DMS79 (cell line): ENCODE measurements at places on chromosomes 7 and 10.
A peak's percentile ranks its signal among the peaks of the same experiment; 100 is the strongest.

DNA sequence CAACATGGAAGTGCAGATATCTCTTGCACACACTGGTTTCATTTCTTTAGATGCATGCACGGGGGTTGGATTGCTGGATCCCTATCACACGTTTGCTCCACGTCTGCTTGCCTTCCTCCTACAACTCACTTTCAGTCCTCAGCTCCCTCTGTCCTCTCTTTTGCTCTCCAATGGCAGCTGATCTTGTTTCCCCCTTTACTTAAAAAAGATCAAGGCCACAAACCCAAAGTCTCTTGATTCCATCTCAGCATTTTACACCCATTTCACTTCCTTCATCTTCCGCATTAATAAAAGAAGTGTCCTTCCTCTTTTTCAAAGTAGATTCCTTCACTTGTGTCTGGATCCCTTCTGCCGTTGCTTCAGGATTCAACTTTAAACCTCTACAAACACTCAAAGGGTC, 245.2 kb downstream of the DOCK4 start:
- no peak for DNase-seq

DNA sequence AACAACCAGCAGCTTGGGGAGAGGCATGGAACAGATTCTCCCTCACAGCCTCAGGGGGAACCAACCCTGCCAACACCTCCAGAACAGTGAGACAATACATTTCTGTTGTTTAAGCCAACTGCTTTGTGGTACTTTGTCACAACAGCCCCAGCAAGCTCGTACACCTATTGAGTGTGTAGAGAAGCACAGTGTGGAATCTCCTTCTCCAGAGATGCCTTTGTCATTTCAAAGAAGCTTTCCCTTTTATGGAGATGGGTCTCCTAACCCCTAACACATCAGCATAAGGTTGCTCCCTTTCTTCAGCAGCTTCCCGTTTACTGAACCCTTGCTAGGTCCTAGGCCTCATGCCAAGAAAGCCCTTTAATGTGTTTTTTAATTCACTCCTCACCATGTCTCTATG, 60.7 kb upstream of the AGK start:
- no peak for DNase-seq

GRCh38 chr10:93821051-93821772, 63.5 kb downstream of the LGI1 start:
- DNase-seq: no peak

- peak; percentile 34 for DNase-seq
Observed at GRCh38 chr7:30971840-30972563, 8.2 kb downstream of the GHRHR start.

DNA sequence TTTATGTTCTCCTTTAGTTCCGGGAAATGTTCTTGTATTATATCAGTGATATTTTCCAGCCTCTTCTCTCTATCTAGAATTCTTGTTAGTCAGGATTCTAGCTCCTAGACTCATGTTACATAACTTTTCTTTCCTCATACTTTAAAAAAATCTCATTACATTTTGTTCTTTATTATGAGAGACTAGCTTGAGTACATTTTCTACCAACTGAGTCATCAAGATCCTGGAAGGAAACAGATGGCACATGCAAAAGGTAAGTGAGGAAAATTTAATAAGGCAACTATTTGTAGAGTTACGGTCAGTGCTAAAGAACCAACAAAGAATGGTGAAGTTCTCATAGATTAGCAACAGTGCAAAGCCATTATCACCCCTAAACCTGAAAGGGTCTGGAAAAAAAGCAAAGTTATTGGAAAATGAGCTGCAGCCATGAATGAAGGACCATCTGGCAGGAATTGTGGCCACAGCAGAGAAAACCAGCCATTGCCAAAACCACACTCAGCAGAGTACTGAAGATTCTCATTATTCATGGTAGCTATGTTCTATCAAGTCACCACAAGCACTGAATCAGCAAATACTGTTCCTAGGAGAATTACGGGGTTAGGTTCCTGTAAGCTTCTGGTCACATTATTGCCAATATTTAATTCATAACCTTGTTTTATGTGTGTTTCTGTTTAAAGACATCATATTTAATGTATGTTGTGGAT, 98.3 kb upstream of the C7orf33 start:
- DNase-seq: no peak

DNA sequence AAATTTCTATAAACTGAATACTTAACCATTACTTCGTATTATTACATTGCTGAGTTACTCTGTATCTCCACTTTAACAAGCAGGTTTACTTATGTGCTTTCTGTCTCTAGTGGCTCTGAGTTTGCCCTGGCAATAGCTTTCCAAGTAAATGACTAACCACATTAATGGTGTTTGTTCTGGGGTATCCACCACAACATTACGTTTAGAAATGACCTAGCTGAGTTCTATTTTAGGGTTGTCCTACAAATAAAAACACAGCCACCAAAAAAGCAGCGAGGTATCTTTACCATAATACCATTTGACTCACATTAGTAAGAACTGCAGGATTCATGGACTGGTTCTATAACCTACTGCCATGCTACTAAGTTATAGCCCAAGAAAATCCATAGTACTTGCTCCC, 83.1 kb downstream of the HIBADH start:
- no peak for DNase-seq

- DNase-seq: no peak
Observed at GRCh38 chr10:61897671-61898434, 3.6 kb upstream of the ARID5B start.

DNA sequence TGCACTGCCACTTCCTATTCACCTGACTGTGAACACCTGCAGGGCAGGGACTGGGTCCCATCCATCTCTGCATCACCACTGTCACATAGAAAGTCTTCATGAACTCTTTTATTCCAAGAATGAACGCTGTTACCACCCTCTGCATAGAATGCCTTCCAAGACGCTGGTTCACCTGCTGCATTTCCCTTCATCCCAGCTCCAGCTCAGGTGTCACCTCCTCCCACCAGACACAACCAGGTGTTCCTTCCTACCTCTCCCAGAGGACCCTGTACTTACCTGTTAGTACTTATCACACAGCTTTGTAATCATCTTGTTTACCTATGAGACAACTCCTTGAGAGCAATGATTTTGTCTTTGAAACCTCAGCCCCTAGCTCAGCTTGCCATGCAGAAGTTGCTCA, 31.1 kb downstream of the SORBS1 start:
- no peak for DNase-seq

GRCh38 chr7:17534348-17534747, 235.9 kb downstream of the AHR start:
- no peak for DNase-seq

DNA sequence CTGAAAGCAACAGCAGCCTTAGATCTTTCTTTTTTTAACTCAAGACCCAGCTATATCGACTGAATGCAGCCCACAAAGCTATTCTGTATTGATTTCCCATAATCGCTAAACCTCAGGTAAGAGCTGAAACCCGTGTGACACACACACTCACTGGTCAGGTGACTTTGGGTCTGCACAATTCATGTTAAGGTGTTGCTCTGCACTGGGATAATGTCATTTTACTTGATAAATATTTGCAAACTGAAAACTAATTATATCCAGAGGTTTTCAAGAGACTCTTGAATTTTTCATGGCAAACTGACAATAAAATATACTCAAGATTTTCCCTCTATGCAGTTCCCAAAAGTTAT, 33.1 kb downstream of the SCRN1 start:
- DNase-seq: no peak

DNA sequence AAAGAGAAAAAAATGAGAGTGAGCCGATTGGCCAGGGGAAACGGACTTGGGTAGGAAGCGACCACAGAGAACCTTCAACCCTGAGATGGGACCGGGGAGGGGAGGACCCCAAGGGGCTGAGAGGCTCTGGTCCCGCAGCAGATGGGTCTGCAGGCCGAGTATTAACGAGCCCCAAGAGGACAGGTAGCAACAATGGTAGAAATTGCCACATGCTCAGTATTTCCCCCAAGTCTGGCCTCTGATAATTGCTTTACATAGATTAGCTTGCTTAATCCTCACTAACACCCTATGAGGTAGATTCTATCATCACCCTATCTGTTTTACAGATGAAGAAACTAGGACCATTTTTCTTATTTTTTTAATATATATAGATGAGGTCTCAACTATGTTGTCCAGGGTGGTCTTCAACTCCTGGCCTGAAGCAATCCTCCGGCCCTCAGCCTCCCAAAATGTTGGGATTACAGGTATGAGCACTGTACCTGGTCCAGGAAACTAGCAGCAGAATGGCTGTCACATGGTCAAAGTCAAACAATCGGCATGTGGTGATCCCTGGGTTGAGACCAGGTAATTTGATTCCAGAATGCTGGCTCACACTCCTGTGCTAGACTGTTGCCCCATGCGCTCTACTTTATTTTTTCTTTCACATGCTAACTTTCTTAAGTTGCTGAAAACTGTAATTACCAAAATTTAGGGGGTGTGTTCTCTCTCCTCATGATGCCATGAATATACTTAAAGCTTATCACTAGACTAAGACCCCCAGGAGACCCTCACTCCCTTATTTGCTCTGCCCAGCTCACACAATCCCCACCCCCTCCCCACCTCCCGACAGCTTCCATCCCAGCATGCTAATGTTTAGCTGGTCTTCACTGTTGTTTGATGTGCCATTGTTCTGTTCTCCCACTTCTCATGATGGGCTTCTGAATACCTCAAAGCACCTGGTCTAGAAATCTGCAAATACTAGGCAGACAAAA, 67.9 kb upstream of the AFAP1L2 start:
- DNase-seq: no peak

GRCh38 chr7:2637505-2638223, 5.9 kb downstream of the TTYH3 start:
- DNase-seq: no peak

- no peak for DNase-seq
Observed at GRCh38 chr7:3712841-3713240, 411.8 kb downstream of the SDK1 start.

GRCh38 chr10:100509241-100509840, 10.3 kb downstream of the SEC31B start:
- DNase-seq: no peak

- no peak for DNase-seq
Observed at GRCh38 chr10:86123715-86124114, 242.9 kb downstream of the GRID1 start.

DNA sequence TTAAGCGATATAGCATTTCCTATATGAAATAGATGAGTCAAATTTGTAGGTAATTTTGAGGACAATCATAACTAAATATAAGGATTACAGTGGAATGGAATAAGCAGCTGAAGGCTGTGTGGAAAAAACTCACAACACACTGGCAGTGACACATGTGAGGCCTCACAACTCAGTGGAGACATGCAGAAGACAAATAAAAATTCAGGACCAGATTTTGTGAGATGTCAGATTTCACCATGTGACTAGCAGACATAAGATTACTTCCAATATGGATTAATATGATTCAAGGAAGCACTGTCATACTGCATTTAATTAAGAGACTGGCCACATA, 17.6 kb downstream of the ERLIN1 start:
- no peak for DNase-seq

DNA sequence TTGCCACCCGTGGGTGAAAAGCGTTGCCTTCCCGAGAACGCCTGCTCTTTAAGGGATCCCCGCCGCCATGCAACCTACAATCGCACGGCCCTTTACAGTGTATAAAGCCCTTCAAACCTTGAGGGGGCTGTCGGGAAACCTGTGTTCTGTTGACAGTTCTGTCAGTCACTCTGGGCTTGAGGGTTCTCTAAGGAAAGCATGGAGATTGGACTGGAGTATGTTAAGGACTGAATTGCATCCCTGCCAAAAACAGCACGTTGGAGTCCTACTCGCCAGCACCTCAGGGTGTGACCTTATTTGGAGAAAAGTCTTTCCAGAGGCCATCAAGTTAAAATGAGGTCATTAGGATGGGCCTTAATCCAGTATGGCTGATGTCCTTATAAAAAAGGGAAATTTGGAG, 70.6 kb downstream of the PFKFB3 start:
- no peak for DNase-seq

GRCh38 chr10:4013651-4014121, 228.7 kb upstream of the KLF6 start:
- DNase-seq: no peak

- DNase-seq: no peak
Observed at GRCh38 chr7:157685430-157686284, 348.9 kb downstream of the DNAJB6 start.

DNA sequence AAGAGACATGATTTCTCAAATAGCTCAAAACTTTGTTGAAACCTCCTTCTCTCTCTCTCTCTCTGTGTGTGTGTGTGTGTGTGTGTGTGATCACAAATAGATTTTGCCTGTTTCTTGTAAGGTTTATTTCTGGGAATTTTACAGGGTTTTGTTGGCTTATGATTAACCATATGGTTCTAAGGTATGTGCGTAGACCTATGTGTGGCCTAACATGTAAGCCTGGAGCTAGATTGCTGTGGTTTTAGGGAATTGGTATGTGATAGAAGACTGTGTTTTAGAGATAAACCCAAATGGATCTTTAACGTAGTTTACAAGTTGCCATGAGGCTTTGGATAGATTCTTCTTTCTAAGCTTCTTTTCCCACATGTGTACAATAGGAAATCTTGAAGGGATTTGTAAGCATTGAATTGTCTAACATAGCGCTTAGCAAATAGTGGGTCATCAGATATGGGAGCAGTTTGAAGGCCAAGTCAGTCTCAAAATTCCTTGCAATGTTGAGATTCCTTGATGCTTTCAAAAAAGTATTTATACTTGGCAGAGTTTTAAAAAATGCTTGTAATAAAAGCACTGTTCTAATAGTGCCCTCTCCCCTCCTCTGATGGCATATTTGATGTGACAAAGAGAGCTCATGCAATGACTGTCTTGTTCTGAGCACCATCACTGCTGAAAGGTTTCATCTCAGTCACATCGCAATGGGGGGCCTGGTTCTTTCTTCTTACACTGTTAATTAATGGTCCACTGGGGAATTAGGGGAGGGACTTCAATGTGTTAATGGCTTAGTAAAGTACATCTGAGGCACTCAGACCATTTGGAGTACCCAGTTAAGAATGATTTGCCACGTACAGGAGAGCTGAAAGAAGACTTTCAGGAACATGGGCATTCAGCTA, 118.2 kb downstream of the SNX10 start:
- peak; percentile 68 for DNase-seq

GRCh38 chr7:71173955-71174354, 42.0 kb downstream of the GALNT17 start:
- DNase-seq: peak; percentile 7

DNA sequence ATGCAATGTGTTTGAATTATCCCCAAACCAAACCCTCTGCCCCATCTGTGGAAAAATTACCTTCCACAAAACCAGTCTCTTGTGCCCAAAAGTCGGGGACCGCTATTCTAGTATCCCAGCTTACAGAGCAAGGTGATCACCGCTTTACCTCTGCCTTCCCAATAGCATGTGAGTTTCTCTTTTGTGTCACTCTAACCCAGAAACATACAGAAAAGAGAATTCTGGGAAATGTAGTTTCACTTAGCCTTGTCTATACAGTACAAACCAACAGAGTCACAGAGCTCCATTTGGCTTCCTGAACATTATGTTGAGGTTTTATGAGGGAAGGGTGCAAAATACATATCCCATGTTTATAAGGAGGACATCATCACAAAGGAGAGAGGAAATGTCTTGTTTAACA, 260.3 kb upstream of the MINDY3 start:
- no peak for DNase-seq

- no peak for DNase-seq
Observed at GRCh38 chr7:150380463-150380862, 1.3 kb downstream of the ZNF775 start.

GRCh38 chr10:49598164-49598856, 11.8 kb upstream of the SLC18A3 start:
- DNase-seq: no peak

GRCh38 chr7:56105508-56105907, 768 bp downstream of the CHCHD2 start:
- peak; percentile 14 for DNase-seq

- no peak for DNase-seq
Observed at GRCh38 chr10:104641937-104642657, 1.0 kb downstream of the SORCS3 start.
